Fibroblast of mammary gland (primary cell): ENCODE measurements at places on chromosomes 6 and 20.
A peak's percentile ranks its signal among the peaks of the same experiment; 100 is the strongest.

DNA sequence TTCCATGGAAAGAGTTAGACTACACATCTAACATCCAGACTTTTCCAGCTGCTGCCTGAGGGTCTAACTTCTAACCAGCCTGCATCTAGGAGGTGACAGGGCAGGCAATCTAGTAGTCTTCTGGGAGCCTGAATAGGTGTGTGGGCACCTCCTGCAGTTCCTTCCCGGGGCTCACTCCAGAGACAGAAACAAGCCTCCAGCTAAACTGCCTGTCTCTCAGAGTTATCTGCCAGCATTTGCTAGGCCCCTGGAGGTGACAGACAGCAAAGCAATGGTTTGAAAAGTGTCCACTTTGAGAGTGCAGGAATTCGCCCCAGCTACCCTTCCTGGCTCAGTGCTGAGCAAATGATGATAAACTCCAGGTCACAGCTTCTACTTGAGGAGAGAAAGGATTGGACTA lies 240.5 kb upstream of the PRSS16 start:
- no peak for DNase-seq

GRCh38 chr6:3745566-3746118 lies 5.9 kb downstream of the PXDC1 start:
- DNase-seq = no peak

- DNase-seq = peak; percentile 22
Measured at GRCh38 chr6:90131125-90131524, 165.5 kb downstream of the BACH2 start.

- DNase-seq = no peak
Measured at GRCh38 chr6:41692080-41692675, 43.2 kb downstream of the TFEB start.

DNA sequence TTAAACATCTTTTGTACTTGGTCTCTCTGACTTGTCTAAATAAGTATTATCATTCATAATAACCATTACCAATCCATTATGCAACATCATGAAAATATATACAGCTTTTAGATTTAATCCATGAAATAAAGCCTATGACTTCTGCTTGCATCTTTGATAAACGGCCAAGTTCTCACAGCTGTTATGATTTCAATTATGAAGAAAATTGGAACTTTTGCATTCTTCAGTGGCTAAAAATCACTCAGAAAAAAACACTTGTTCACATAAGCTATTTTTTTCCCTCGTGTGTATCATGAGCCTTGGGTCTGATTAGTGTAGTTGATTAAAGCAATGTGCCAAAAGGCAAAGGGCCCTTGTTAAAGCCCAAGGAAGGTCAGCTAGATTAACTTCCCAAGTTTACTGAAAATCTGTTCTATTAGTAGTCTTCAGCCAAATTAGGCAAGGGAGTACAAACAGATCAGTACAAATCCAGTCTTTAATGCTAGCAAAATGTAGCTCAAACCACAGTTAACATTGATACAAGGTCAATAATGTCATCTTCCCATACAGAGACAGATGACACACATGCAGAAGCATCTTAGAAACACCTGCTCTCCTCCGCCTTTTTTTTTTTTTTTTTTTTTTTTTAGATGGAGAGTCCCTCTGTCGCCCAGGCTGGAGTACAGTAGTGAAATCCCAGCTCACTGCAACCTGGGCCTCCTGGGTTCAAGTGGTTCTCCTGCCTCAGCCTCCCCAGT lies 69.9 kb downstream of the SGK1 start:
- DNase-seq = no peak

- DNase-seq = peak; percentile 22
Measured at GRCh38 chr6:130381012-130381411, 15.2 kb downstream of the TMEM200A start.

GRCh38 chr6:6331393-6331792 lies 10.9 kb upstream of the F13A1 start:
- no peak for DNase-seq

GRCh38 chr6:21294144-21294543 lies 299.4 kb upstream of the SOX4 start:
- DNase-seq = no peak

DNA sequence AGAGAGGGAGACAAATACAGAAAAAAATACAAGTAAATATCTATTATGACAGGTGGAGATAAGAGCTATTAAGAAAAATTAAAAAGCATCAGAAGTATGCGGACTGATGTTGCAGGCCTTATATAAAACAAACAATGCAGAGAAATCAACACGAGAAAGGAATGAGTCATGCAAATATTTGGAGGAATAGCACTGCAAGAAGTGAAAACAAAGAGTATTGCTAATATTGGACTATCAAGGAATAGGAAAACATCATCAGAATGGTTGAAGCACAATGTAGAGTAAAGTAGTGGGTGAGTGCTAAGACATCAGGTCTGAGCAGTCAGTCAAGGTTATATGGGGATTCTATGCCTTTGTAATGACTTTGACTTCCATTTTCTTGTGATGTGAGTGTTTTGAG lies 657.5 kb upstream of the GJE1 start:
- peak; percentile 33 for DNase-seq

GRCh38 chr6:93177918-93178317 lies 241.4 kb downstream of the EPHA7 start:
- DNase-seq = no peak

- no peak for DNase-seq
Measured at GRCh38 chr6:151175662-151176445, 63.9 kb upstream of the AKAP12 start.

DNA sequence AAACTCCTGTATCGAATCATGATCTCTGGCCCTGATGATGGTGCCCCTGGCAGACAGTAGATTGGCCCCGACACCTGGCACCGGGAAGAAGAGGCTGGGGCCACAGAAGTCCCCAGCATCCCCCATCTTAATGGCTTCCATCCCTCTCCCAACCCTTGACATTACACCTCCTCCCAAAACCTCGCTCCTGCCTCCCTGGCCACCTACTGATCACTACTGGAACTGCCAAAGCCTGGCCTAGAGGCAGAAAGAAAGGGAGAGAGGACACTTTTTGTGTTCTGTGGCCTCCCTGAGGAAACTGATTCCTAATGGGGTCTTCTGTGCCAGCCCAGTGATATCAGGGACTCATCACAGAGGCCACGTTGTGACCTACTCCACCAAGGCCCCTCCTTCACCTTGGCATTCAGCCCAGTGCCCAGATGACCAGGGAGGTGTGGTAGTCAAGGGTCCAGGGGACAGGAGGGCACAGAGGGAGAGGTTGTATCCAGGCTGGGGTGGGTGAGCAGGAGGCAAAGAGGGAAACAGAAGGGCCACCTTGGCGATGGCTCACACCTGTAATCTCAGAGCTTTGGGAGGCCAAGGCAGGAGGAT lies 6.1 kb downstream of the C20orf173 start:
- peak; percentile 7 for DNase-seq

- no peak for DNase-seq
Measured at GRCh38 chr6:25913741-25914140, 16.8 kb downstream of the SLC17A2 start.

- no peak for DNase-seq
Measured at GRCh38 chr20:37899105-37900045, 3.6 kb upstream of the VSTM2L start.

DNA sequence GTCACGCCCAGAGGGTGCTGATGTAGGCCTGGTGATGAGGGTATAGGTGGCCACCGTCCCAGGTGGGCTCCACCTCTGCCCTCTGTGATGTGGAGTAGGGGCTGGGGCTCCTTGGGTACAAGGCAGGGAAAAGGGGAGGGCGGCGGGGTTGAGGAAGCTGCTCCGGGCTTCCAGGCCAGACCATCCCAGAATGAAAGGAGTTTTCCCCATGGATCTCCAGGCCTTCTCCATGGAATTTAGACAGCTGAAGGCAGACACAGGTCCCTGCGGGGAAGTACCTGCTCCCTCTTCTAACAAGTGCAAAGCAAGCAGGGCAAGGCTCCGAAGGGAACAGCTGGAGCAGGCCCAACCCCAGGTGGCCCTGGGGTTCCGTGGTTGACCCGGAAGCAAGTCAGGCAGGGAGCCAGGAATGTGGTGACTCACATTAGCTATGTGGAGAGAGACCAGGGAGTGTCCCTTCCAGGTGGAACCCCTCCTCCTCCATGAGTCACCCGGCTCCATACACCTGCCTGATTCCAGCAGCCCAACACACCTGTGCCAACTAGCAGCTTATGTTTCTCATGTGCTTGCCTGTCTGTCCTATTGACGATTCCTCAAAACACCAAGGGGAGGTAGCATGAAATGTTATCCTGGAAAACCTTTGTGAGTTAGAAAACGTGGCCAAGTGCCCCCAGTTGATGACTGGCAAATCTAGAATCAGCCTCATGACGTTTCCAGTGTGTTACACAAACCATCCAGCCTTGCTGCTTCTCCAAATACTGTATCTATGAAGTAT lies 59.7 kb upstream of the SNX9 start:
- peak; percentile 66 for DNase-seq

- DNase-seq = no peak
Measured at GRCh38 chr6:167285077-167285770, 5.9 kb upstream of the UNC93A start.

DNA sequence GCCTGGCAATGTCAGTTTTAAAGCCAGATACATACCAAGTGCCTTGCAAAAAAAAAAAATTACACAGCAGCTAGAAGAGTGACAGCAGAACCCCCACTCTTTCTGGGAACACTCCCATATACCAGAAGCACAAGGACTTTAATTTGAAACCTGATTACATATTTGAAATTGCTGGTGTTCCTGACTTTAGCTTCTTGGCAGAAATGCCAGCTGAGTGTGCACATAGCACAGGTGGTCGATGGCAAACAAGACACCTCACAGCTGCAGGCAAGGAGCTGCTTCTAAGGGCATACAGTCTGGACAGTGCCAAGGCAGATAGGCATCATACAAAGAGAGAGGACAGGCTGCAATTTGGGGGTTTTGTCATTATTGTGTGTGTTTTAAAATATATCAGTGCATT lies 150.7 kb upstream of the SGK1 start:
- DNase-seq = no peak

DNA sequence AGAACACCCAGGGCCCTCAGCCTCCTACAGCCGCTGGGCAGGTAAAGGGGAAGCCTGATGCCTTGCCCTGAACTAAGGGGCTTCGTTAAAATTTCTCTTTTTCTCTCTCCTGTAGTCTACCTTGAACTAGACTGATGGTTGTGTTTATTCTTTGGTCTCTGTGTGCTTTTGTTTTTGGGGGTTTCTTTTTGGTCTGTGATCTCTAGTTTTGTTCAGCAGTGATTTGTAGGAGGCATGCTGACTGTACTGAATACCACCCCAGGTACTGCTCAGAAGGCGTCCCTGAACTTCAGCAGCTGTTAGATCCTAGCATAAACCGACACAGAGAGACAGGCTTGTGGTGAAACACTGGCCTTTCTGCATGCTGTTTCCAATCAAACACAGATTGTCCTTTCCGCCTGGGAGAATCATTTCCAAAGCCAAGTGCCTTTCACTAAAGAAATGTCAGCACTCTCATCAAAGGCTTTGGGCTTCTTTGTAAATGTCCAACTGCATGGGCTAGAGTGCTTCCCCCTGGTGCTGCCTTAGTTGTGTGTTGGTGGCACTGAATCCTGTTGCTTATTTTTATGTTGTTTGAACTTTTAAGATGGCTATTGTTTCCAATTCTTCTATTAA lies 364.7 kb upstream of the SASH1 start:
- no peak for DNase-seq

GRCh38 chr20:13268953-13269352 lies 47.9 kb downstream of the ISM1 start:
- no peak for DNase-seq

DNA sequence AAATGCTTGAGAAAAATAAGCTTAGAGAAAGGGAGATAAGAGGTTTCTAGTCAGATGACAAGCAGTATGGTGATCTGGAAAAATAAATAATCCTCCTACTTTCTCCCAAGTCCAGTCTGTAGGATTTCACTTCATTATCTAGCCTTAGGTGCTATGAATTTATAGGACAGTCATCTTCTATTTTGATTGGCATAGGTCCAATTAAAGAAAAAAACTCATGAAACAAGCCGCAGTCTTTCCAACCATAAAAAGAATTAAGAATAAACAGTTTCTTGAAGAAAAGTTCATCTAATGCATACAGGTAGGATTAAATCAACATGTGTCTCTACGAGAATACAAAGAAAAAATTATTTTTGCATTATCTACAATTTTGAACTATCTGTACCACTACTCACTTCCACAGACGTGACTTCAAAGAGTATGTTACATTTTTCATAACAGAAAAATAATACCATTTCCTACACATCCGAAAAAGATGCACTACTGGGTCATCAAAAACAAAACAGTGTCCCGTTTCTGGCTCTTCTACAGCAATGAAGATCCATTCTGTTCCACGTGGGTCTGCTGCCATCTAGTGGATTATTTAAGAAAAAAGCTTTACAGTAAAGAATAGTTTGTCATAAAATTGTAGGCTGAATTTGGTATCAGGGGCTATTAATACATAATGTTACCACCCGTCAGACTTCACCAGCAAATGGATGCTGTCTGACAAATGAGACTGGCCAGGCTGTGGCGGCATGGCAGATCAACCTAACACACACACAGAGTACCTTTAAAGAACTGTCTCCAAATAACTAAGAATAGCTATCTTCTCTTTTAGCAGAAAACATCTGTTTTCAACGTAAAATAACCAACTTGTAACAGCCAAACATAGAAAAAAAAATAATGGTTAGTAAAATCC lies 28.9 kb downstream of the STX7 start:
- peak; percentile 81 for DNase-seq

DNA sequence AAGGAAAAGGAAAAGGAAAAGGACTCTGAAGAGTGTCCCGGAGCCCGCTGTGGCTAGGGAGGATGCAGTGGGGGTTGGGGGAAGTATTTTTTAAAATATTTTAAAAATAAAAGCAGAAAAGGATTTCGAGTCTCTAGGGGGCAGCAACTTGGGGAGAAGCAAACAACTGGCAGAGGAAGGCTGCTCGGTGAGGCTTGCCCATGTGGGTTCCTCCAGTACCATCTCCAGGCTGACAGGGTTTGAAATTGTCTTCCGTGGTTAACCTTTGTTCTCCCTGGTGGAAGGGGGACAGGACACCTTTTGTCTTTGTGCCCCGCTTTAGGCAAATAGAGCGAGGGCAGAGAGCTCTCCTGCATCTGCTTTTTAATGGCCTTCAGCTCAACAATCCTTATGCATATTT lies 60.4 kb upstream of the SNX9 start:
- peak; percentile 47 for DNase-seq

- no peak for DNase-seq
Measured at GRCh38 chr6:98639089-98639635, 195.2 kb upstream of the POU3F2 start.

DNA sequence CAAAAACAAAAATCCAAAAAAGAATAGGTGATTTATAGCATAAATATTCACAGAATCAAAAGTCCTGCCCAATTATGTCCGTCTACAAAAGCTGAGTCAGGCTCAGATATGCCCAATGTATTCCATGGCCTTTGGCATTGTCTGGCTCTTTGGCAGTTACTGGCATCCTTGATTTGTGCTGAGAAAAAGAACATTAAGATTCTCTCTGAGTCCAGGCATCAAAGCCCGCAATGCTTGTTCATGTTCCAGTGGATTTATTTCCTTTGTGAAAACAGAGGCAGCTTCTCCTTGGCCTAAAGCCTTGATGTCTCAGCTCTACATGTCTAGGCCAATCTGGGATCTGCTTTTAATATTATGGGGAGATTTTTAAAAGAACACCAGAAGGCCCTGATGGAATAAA lies 76.1 kb upstream of the SLC4A11 start:
- DNase-seq = no peak
